ENCODE measurements at places on chromosomes 7 and 10.
A peak's percentile ranks its signal among the peaks of the same experiment; 100 is the strongest.

GRCh38 chr7:42192851-42193461 lies 44.1 kb downstream of the GLI3 start:
- no peak for DNase-seq

DNA sequence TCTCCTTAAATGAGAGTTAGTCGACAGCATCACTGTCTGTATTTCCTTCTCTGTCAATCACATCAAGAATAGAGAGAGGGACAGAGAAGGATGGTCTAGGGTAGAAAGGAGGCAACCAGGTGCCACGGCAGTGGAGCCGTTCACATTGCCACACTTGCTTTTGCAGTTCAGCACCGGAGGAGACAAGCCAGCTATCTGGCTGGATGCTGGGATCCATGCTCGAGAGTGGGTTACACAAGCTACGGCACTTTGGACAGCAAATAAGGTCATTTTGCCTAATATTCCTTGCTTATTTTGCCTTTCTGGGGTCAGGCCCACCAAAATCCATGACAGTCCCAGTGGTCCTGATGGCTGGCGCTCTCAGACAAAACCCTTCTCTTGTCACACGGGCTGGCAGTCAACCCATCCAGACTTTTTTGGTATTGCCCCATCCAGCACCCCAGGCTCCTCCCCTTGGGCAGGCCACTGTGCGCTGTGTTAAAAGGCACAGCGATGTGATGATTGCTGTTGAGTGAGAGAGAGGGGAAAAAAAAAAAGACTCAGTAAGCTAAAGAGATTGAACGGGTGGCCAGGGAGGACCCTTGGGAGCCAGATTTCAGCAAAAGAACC lies 8.4 kb downstream of the CPA2 start:
- DNase-seq = no peak

GRCh38 chr7:2698581-2699288 lies 10.7 kb downstream of the AMZ1 start:
- DNase-seq = peak; percentile 29

DNA sequence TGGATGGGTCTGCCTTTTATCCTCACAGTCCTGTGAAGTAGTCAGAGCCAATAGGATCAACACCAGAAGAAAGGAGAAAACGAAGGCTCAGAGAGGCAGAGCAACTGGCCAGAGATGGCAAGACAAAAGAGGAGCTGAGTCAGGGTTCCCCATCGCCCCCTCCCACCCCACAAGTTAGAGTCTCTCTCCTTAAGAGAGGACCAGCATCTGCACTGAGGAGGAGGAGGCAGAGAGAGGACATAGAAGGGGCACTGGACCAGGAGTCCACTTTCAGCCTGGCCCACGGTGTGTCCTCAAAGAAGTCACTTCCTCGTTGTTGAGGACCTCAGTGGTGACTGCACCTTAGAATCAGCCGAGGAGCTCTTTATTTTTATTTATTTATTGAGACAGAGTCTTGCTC lies 11.6 kb downstream of the SPOCK2 start:
- no peak for DNase-seq

Measured in T-helper 9 cell (primary cell).